AG20443 (cell line): ENCODE measurements at places on chromosomes 11 and 22.

GRCh38 chr22:39434721-39435120 is 22.1 kb upstream of the MGAT3 start:
- no peak for DNase-seq

GRCh38 chr11:82458761-82459160 is 274.9 kb downstream of the FAM181B start:
- DNase-seq = no peak

GRCh38 chr11:42620796-42621195 is 691.0 kb upstream of the API5 start:
- no peak for DNase-seq

GRCh38 chr22:46002757-46003270 is 25.9 kb upstream of the WNT7B start:
- DNase-seq = peak; percentile 87

GRCh38 chr11:69356703-69357457 is 62.9 kb downstream of the MYEOV start:
- no peak for DNase-seq

- DNase-seq = no peak
Measured at GRCh38 chr22:46801826-46802607, 39.6 kb downstream of the TBC1D22A start.

DNA sequence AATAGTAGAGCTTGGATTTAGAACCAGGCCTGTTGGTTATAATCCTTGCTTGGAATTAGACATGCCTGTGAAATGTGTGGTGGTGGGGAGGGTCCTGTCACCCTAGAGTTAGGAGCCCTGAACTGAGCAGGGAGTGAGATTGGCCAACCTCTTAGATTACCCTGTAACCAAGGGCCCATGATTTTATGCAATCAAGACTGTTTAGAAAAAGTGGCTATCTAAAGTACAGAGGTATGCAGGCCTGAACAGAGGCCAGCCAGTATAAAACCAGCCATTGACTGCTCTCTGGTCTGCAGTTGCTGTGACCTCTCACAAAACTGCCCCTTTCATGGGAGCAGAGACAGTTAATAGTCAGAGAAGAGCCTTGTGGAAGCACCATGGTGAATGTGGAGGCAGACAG is 36.2 kb downstream of the SERPINH1 start:
- DNase-seq = no peak

GRCh38 chr22:35991168-35991567 is 37.5 kb downstream of the RBFOX2 start:
- DNase-seq = no peak

GRCh38 chr22:48697694-48698276 is 1129.9 kb downstream of the BRD1 start:
- no peak for DNase-seq
